NCI-H1417 treated with DMSO at 0.1 percent for 48 hours (cell line): ENCODE measurements at places on chromosomes 1 and 21.

DNA sequence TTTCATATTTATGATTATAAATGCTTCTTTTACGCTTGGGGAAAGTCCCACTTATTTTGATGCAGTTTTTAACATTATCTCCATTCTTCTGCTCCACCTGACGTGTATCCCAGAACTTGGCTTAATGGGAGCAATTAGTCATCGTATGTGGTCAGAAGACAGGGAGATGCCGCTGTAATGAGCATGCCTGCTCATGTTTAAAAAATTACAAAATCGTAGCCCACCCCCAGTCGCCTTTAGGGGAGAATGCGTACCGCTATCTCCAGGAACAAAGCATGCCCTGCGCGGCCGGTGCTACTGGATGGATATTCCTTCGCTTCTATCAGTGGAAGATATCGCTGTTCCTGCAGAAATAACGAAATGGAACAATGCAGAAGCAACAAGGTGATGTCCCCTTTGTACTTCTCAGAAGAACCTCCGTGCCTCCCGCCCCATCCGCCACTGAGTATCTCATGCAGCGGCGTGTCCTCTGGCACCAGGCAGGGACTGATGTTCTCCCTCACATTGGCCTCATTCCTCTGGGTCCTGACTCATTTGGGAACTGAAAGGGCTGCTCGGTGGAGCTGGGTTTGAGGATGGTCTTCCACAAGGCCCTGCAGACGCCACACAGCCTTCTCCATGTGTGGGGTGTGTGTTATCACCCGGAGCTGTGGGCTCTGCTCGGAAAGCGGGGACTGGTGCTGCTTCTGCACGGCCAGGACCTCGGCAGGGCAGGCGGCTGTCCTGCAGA is 116.3 kb upstream of the COL6A1 start:
- no peak for DNase-seq

- no peak for DNase-seq
Observed at GRCh38 chr1:13900583-13900982, 200.6 kb downstream of the PRDM2 start.

DNA sequence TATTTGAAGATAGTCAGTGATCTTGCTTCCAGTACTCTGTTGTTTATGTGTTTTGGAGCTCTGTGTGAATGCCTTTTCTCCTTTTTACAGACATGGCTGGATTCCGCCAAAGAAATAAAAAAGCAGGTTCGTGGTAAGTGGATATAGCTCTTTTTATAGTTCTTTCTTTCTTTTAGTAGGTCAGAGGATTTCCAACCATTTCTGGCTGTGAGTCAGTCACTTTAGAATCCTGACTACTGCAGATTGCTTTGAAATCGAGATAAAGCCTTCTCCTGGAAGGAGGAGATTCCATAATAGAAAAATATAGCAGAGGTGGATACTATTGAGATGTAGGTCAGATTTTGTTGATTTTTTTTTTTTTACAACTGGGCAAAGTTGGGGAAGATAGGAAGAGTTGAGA is 97.4 kb downstream of the EPB41 start:
- DNase-seq = no peak

DNA sequence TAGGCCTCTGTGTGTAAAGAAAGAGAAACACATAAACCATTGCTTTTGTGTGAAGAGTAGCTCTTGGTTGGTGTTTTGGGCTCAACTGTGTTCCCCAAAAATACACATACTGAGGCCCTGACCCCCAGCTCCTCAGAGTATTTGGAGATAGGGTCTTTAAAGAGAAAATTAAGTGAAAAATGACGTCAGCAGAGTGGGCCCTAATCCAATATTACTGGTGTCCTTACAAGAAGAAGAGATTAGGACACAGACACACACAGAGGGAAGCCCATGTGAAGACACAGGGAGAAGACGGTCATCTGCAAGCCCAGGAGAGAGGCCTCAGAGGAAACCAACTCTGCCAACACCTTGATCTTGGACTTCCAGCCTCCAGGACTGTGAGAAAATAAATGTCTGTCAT is 76.9 kb upstream of the PGBD5 start:
- DNase-seq = no peak

- DNase-seq = no peak
Observed at GRCh38 chr1:221801251-221801661, 59.4 kb upstream of the DUSP10 start.

DNA sequence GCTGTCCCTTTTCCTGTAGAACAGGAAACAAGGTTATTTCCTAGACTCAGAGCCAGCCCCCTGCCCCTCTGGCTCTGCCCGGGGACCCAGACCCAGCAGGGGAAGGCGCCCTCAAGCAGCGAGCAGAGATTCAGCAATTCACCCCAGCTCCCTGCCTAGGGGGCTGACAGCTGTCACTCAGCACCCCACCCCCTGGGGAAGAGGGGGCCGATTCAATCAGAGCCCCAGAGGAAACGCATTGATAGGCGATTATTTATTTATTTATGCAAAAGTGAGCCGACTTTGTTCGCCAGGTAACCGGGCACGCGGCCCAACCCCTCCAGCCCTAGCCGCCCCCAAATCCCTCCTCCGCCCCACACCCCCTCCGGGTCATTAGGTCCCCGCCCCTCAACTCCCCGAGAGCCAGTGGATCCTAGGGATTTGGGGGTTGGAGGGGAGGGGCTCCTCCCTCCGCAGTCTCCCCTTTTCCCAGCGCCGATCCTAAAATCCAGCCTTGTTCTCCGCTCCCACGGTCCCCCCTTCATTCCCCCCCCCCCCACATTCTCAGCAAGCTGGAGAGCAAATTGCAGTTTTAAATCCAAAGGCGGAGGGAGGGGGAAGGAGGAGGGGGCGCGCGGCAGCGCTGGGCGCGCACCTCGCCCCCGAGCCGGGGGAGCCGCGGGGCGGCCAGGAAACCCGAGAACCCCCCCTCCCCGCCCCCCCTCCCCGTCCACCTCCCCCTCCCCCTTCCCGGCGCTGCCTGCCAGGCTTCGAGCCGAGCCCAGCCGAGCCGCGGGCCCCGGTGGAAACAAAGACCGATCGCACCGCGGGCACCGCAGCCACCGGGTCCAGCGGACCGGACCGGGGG is 1.3 kb downstream of the AHDC1 start:
- DNase-seq = no peak

DNA sequence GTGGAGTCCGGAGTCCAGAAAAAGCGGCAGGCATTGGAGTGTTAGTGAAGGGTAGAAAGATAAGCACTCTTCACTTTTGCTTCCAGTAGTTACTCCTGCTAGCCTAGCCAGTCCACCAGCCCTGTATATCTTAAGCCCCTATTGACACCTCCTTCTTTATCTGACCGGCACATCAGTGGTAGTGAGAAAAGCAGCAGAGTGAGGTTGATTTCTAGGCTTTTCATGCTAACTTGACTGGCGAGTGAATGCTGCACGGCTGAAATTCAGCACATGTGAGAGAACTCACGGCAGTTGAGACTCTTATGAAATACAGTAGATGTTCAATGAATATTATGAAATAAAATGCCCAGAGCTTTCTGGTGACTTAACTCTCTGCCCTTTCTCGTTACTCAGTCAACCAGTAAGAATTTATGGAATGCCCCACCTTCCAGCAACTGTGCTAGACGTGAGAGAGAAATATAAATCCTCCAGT is 128.2 kb downstream of the CACHD1 start:
- DNase-seq = no peak

- DNase-seq = no peak
Observed at GRCh38 chr1:110719908-110720307, 45.2 kb upstream of the KCNA3 start.

GRCh38 chr1:59568158-59568935 is 246.4 kb upstream of the HOOK1 start:
- DNase-seq = no peak

- no peak for DNase-seq
Observed at GRCh38 chr21:43619856-43620255, 39.4 kb downstream of the HSF2BP start.

DNA sequence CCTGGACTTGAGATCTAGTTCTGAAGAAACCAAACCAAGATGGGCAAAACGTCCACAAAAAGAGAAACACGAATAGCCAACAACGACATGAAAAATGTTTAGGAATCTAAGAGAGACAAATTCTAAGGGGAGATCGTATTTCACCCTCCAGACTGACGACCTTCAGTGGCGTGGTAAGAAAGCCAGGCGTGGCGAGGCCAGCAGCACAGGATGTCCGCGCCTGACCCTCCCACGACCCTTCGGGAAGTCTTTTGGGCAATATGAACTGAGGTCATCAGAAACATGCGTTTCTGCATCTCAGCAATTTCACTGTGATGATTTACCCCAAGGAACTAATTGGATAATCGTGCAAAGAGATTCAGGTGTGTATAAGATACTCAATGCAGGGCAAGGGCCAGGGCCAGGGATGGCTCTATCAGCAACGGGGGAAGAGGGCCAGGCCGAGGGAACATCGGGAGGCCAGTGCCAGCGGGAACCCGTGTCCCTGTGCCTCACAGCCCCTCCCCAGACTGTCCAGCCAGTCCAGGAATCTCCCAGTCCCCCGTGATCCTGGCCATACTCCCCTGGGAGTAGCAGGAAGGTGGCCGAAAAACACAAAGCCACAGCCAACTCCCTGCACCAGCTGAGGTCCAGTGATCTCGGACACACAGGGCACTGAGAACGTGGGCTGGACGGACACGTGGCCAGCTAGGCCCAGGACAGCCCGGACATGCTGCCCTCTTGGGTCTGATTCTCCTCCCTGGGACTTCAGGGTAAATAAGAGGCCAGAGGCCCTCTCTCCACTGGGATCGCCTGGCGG is 53.6 kb upstream of the ADARB1 start:
- no peak for DNase-seq

DNA sequence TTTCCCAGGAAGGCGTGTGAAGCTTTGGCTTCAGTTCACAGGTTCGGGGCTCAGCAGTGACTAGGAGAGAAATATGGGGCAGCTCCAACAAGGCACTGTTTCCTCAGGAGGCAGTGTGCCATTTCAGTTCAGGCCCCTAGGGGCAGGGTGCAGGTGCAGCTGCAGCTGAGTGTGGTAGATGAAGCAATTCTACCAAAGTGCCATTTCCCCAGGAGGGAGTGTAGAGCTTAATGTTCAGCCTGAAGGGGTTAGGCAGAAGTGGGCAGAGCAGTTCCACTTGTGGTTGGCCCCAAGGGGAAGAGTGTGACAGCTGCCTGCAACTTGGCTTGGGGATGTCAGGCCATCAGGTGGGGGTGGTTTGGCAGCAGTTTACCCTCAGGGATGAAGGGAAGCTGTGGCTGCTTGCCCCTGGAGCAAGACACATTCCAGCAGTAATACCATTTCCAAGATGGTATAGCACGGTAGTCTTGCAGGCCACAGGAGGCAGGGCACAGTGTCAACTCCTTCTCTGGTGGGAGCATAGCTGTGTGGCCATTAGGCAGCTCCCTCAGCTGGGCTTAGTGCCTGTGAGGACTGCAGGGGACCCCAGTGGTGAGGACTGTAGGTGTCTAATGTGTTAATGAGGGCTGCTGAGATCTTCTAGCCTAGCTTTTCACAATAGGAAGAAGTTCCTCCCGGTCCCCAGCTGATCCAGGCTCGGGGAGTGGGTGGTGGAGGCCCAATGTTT is 34.7 kb downstream of the RGSL1 start:
- no peak for DNase-seq

DNA sequence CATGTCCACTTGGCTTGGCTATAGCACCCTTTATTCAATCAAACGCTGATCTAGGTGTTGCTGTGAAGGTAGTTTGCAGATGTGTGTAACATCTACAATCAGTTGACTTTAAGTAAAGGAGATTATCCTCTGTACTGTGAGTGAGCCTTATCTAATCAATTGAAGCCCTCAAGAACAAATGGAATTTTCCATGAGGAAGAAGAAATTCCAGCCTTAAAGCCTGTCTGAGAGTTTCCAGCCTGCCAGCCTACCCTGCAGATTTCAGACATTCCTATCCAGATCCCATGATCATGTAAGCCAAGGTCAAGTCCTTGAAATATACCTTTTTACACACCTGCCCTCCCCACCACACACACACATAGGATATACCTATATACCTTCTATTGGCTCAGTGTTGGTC is 696.7 kb downstream of the MRPL39 start:
- DNase-seq = no peak

DNA sequence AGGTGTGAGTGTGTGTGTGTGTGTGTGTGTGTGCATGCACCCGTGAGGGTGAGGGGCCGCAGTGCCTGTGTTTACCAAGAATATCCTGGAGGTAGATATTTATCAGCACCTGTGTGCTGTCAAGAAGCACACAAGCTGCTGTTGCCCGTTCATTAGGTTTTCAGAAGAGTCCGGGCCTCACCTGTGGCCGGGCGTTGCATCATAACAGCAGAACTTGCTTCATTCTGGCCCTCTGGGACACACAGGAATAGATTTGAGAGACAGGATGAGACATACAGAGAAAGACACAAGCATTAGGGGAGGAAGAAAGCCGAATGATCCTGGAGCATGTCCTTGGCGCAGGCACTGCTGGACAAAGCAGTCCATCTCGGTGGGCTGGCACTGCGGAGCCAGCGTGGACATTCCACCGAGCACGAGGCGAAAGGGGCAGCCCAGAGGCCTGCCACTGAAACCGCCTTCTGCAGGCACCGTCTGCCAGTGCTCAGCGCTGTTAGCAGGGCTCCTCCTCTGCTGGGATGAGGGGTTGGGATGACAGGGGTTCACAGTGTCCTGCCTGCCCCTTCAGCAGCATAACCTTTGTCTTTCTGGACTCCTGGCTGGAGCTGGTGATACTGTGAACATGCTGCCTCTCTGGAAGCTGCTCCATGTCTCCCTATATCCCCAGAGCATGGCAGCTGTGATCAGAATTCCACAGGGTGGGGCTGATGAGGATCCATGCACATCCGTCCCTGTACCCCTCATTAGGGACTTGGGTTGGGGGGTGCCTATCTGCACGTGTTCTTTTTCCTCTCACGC is 81.1 kb downstream of the PEX14 start:
- peak; percentile 25 for DNase-seq

- DNase-seq = no peak
Observed at GRCh38 chr1:78949227-78949626, 57.3 kb downstream of the ADGRL4 start.

GRCh38 chr21:23543333-23543732 is 2063.9 kb downstream of the MRPL39 start:
- no peak for DNase-seq

GRCh38 chr1:51729824-51730301 is 113.0 kb downstream of the OSBPL9 start:
- DNase-seq = no peak

DNA sequence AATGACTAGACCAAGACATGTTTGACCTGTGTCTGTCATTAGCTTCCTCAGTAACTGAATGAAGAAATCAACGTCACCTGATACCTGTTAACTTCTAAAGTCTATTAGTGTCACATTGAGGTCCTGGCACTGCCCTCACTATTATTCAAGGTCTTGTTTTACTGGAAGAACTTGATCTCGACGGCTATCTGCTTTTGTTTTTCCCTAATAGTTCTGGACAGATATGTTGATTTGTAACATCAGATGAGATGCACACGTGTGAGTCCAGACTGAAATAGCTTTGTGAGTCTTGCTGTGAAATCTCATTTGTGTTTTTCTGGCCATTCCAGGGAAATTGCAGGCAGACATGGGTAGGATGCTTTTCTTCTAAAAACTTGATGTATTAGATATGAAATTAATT is 159.2 kb downstream of the RYR2 start:
- no peak for DNase-seq

GRCh38 chr1:149993764-149994163 is 16.8 kb downstream of the OTUD7B start:
- no peak for DNase-seq

GRCh38 chr21:38220270-38220737 is 36.5 kb upstream of the KCNJ15 start:
- no peak for DNase-seq

- DNase-seq = no peak
Observed at GRCh38 chr1:37169743-37170275, 135.5 kb upstream of the GRIK3 start.
